ENCODE measurements at places on chromosomes 11 and 22.

DNA sequence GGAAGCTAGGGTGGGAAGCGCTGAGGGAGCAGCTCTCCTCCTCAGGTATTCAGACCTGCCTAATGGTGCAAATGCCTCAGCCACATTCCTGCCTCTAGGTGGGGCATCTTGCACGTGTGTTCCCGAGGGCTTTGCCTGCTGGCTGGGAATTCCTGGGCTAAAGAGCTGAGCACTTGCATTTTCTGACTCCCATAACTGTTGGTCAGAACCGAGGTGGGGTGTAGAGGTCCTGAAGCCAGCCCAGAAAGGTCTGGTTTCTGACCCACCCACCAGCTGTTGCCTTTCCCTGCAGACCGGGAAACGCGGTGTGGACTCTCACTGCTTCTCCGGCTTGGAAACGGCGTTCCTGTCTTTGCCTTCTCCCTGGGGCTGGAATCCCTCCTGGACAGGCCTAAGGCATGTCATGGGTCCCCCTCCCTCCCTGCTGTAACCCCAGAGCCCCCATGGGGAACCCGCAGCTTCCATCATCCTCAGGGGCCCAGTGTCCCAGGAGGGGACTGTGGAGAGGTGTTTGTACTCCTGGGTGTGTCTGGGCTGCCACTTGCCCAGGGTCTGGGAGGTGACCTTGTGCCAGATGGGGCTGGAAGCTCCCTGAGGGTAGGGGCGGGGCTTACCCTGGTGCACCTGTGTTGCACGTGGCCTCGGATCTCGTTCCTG is 24.0 kb upstream of the SMIM38 start:
- no peak for DNase-seq

DNA sequence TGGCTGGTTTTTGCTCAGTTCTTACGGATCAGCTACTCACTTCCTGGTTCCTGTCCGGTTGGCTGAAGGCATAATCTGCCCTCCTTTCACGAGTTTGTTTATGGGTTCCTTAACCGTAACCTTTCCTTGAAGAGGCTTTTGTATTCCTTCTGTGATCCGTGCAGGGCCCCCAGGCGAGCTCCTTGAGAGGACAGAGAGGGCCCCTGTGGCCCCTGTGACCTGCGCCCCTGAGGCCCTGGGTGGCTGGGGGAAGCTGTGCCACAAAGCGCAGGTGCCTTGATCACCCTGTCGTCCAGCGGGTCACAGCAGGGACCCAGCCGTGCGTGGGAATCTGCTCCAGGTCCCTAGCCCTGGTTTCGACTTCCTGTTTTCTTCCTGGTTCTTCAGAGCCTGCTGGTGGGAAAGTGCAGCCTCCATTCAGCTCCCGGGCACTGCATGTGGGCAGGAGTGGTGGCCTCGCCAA is 27.8 kb upstream of the FADD start:
- no peak for DNase-seq

DNA sequence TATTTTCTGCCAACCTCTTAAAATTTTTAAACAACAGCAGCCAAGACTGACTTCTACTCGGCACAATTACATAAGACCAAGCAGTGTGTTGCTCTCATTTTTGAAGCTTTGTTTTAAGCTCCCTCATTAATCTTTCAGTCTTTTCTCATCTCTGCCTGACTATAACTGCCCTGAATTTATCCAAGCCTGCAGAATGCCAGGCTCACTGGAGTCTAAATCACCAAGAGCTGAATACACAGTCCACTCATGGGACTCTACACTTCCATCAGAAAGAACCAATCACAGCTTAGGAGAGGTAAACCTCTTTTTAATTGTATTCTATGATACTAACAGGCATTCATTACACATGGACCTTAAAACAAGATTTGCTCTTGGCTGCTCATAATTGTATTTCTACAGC is 178.7 kb downstream of the CADM1 start:
- DNase-seq, result no peak

DNA sequence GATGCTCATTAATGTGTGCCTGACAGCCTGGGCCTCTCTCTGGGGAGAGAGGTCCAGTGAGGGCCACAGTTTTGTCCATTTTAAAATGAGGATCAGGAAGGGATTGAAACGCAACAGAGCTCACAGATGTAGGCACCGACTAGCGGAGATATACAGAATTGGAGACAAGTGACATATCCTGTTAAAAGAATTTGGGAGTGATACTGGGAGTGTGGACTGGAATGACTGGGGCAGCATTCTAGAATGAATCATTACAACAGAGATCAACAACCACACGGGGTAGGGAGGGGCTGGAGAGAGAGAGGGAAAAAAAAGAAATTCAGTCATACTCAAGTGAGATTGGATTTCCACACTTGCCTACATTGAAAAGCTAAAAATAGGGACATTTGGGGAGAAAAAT is 2.5 kb upstream of the NCAM1 start:
- no peak for DNase-seq

DNA sequence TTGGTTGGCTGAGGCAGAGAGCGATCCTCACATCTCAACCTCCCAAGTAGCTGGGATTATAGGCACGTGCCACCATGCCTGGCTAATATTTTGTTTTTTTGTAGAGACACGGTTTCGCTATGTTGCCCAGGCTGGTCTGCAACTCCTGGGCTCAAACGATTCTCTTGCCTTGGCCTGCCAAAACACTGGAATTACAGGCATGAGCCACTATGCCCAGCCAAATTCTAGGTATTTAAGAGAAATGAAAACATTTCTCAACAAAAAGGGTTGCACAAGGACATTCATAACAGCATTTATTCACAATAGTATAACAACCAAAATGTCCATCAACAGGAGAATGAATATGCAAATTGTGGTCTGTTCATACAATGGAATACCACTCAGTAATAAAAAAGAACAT is 31.7 kb upstream of the RBX1 start:
- DNase-seq, result no peak

DNA sequence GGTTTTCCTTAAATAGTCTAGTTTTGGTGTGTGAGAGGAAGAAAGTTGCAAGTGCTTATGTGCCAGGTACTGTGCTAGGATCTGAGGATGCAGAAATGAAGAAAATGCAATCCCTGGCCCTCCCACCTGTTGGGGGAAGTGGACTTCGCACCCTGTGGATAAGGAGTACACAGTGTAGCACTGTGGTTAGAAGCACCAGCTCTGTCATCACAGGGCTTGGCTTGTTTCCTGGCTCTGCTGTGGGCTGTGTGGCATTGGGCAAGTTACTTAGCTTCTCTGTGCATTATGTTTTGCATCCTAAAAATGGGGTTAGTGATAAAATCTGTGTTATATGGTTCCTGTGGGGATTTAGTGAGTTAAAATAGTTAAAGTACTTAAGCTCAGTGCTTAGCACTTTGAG is 68.2 kb downstream of the ENDOD1 start:
- DNase-seq, result no peak

DNA sequence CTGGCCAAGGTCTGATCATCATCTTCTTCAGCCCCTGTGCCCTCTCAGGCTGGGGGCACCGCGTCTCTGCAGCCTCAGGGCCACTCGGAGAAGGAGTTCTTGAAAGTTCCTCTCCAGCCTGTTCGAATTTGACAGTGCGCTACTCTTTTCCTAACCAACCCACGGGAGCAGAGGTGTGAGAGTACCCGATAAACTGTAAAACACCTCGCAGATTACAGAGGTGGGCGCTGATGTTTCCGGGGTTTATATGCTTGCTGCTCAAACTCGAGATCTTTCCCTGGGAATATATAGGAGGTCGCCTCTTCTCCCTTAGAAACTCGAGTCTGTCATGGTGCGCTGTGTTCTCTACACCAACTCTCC is 515 bp downstream of the CTR9 start:
- DNase-seq, result no peak

- no peak for DNase-seq
These were observed 31.6 kb downstream of the BRSK2 start for GRCh38 chr11:1421291-1421690.

GRCh38 chr11:66080055-66080817 is 10.2 kb downstream of the PACS1 start:
- no peak for DNase-seq

- no peak for DNase-seq
These were observed 11.5 kb downstream of the YPEL4 start for GRCh38 chr11:57638005-57638781.

All from vagina (tissue), 2 donors.